ENCODE measurements at places on chromosomes 1 and 21.

DNA sequence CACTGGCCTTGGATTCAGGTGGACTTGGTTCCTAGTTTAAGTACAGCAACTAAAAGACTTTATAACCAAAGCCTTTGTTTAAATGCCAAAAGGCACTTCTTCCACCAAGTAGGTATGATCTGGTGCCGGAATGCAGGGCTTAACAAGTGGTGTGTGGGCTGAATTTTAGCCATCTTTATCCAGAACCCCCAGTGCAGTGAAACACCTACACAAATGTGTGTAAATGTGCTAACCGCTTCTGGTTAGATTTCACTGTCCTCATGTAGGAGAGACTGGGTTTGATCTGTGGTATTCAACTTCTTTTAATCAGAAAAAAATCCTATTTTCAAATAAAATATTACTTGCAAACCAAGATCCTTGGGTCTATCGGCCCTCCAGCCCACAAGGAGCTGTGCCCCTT, 10.3 kb downstream of the SLAMF1 start:
- DNase-seq = no peak

DNA sequence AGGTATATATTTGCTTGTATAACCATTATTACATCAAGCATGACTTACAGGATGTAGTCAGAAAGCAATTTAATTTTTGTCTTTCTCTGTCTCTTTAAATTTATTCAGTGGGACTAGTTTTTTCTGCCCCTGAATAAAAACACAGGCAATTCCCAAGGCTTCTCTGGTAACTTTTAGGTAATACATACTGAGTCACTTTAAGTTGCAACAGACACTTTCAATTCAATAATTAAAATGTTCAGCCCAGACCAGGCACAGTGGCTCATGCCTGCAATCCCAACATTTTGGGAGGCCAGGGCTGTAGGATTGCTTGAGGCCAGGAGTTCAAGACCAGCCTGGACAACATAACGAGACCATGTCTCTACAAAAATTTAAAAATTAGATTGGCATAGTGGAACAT, 12.3 kb downstream of the SLC44A3 start:
- DNase-seq = no peak

- DNase-seq = no peak
Observed at GRCh38 chr1:160208557-160209320, 3.6 kb downstream of the PEA15 start.

DNA sequence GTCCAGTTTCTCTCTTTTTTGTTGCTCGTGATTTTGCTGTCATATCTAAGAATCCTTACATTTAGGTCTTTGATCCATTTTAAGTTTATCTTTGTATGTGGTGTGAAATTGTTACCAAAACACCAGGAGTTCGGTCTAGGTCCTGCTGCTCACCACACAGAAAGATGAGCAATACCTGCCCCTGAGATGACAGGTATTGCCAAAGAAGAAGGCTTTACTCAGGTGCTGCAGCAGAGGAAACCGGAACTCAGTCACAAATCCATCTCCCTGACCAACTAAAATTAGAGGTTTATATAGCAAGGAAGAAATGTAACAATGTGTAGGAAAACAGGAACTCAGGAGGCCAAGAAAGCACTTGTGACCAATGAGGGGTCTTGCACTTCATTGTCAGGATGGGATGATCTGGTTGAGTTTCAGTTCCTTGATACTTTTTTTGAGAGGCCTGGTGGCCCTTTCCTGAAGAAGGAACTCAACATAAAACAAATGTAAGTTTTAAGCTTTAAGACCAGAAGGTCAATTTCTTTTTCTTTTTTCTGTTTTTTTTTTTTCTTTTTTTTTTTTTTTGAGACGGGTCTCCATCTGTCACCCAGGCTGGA, 16.5 kb upstream of the SETDB1 start:
- no peak for DNase-seq

DNA sequence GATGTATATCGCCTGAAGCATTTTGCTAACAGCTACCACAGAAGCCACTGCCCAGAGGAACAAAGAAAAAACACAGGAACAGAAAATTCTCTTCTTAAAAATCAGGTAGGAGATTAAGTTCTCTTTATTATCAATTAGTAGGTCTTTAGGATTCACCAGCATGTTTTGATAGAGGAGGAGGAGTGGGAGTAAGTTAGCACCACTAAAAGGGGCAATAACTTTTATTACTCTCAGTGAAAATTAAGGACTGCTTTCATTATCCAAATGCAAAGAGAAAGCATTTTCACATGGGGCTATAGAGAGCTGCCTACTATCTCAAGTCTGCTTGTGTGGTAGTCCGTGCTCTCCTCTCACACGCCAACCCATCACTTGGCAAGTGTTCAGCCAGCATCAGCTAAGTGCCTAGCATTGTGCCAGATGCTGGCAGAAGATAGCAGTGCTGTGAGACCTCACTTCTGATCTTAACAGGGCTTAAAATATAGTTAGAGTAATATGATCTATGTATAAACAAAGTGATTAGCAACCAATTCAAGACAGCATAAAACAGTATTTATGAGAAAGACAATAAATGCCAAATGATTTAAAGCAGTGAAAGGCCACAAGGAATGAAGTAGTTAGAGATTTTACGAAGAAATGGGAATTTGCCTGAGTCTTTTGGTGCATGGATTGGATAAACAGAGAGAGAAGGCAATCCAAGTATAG, 39.8 kb downstream of the ASTN1 start:
- DNase-seq = no peak

- DNase-seq = no peak
Observed at GRCh38 chr1:234725177-234726132, 115.5 kb upstream of the IRF2BP2 start.
